Memory B cell (primary cell): ENCODE measurements at places on chromosomes 13 and 19.

DNA sequence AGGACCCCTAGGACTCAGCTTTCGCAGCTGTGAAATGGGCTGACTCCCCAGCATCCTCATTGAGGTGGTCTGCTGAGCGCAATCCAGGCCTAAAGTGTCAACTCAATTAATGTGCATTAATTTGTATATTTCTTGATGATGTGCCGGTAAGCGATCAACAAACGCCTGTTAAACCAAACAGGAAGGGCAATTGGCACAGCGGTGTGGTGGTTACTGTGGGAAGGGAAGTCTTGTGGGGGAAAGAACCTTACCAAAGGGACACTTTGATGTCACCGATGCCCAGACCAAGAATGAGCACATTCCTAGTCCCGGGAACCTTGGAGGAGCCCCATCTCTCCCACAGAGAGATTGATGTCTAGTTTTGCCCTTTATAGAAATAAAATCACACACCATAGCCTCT lies 1.6 kb downstream of the JAK3 start:
- no peaks in the 10 kb centered on the region for H3K27me3 ChIP-seq
- DNase-seq = no peak
- peak overlapping the region; percentile 93 for H3K27ac ChIP-seq

GRCh38 chr13:35744566-35745178 lies 268.2 kb upstream of the MAB21L1 start:
- no peak overlapping the region for H3K4me3 ChIP-seq
- H3K36me3 ChIP-seq = no peaks in the 10 kb centered on the region
- H3K27me3 ChIP-seq = peaks cover 1% of the 10 kb centered on the region
- no peak for DNase-seq
- H3K27ac ChIP-seq = no peak overlapping the region
- no peaks in the 10 kb centered on the region for H3K4me1 ChIP-seq

DNA sequence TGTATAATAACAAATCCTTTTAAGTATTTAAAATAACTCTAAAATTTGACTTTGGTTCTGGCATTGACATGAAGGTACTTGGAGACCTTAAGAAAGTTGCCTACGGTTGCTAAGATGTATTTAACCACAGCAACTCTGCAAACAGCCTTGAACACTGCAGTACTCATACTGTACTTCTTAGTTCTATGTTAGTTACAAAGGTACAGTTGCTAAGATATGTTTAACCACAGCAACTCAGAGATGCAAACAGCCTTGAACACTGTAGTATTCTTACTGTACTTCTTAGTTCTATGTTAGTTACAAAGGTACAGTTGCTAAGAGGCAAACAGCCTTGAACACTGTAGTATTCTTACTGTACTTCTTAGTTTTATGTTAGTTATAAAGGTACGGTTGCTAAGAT lies 268.3 kb upstream of the MIR17HG start:
- no peak overlapping the region for H3K4me3 ChIP-seq
- no peak overlapping the region for H3K27ac ChIP-seq
- no peak for DNase-seq
- H3K4me1 ChIP-seq = no peaks in the 10 kb centered on the region
- no peaks in the 10 kb centered on the region for H3K27me3 ChIP-seq
- no peaks in the 10 kb centered on the region for H3K36me3 ChIP-seq

DNA sequence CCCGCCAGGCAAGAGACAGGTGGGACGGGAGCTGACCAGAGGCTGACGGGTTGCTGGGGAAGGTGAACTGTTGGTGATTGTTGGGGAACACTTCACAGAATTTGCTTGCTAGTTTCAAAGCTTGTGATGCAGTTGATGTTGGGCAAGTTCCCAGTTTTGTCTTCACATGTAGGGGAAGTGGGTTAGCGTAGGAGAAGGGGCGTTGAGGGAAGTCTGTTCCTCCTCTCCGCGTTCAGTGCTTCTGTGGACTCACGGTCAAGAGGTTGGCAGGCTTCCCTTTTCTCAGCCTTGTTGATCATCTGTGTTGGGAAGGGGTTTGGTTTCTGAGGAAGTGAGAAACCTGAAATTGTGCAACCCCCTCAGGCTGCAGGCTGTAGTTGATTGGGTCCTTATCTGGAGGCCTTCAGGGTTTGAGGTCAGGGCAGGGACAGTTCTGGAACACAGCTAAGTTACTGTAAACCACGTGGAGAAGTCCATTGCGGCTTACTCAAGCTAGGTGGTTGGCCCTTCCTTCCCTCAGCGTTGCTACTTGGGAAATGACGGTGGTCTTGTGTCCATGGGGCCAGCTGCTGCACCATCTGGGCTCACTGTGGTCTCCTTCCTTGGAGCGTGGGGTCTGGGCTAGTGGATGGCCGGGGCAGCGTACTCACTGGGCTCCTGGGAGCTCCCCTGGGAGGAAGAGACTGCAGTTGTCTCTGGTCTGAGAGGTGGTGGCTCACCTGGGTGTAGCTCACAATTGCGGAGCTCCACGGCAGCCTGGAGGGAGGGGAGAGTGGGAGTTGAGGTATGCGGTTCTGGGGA lies 7.5 kb downstream of the RPS9 start:
- H3K4me1 ChIP-seq = peaks cover 46% of the 10 kb centered on the region
- peak overlapping the region; percentile 92 for H3K27ac ChIP-seq
- H3K27me3 ChIP-seq = no peaks in the 10 kb centered on the region
- H3K36me3 ChIP-seq = peaks cover 24% of the 10 kb centered on the region

DNA sequence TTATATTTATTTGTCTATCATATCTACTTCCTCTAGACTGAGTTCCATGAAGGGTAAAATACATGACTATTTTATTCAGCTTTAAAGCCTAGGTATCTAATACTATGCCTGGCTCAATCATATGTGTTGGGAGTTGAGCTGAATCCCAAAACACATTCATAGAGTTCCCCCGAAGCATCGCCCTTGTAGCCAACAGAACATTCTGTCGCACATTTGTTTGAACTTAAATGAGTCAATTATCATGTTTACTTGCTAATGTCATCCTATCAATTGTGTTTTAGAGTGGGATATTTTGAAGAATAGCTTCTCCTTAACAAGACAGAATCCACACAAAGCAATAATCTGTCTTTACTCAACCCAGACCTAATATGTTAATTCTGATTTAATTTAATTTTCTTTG lies 252.4 kb downstream of the HS6ST3 start:
- H3K4me1 ChIP-seq = no peaks in the 10 kb centered on the region
- DNase-seq = no peak
- no peaks in the 10 kb centered on the region for H3K36me3 ChIP-seq

- H3K36me3 ChIP-seq = peaks cover 19% of the 10 kb centered on the region
- no peaks in the 10 kb centered on the region for H3K27me3 ChIP-seq
- DNase-seq = peak; percentile 48
- no peak overlapping the region for H3K27ac ChIP-seq
- H3K4me3 ChIP-seq = no peak overlapping the region
- peaks cover 32% of the 10 kb centered on the region for H3K4me1 ChIP-seq
Observed at GRCh38 chr13:30744056-30744680, 8.8 kb downstream of the ALOX5AP start.

DNA sequence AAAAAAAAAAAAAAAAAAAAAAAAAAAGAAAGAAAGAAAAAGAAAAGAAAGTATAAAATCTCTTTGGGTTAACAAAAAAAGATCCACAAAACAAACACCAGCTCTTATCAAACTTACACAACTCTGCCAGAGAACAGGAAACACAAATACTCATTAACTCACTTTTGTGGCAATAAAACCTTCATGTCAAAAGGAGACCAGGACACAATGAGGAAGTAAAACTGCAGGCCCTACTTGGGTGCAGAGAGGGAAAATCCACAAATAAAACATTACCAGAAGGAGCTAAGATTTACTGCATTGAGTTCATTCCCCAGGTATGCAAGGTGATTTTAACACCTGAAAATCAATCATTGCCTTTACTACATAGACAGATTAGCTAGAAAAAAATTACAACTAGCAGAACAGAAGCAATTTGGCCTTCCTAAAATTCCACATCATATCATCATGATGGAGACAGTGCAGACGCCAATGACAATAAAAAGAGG lies 9.6 kb upstream of the CEACAM5 start:
- H3K36me3 ChIP-seq = no peaks in the 10 kb centered on the region
- no peak for DNase-seq
- H3K27ac ChIP-seq = no peak overlapping the region
- peaks cover 4% of the 10 kb centered on the region for H3K4me1 ChIP-seq
- peaks cover 26% of the 10 kb centered on the region for H3K27me3 ChIP-seq

- peaks cover 2% of the 10 kb centered on the region for H3K4me1 ChIP-seq
- H3K4me3 ChIP-seq = no peak overlapping the region
- no peak overlapping the region for H3K27ac ChIP-seq
- no peaks in the 10 kb centered on the region for H3K36me3 ChIP-seq
- H3K27me3 ChIP-seq = peaks cover 8% of the 10 kb centered on the region
- DNase-seq = no peak
Observed at GRCh38 chr13:26953291-26953690, 192.7 kb upstream of the GPR12 start.

DNA sequence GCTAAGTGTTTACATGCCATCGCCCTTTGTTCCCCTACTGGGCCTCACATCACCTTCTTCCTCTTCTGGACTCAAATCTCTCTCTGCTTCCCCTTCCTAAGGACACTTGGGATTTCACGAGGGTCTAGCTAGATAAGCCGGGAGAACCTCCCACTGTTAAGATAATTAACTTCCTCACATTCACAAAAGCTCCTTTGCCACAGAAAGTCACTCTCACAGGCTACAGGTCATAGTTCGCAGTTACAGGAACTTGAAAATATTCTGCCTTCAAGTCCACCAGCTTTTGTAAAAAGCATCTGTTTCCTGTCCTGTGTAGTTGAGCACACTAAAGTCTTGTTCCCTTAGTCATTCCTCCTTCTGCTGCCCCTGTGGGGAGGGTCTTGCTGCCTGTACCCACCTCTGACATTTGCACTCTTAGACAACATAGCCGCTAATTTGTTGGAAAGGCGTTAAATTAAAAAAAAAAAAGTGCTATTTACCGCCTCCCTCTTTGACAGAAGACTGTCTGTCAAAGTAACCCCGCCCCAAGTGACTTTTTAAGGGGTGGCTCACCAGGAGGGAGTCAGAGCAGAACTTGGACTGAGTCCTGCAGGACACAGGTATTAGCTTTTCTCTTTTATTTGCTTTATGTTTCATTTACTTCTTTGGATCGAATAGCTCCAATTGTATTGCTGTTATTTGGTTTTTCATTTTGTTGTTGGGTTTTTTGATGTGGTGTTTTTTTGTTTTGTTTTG lies 26.8 kb upstream of the CEACAM21 start:
- peak overlapping the region; percentile 97 for H3K4me3 ChIP-seq
- H3K27me3 ChIP-seq = no peaks in the 10 kb centered on the region
- peak overlapping the region; percentile 91 for H3K27ac ChIP-seq
- H3K36me3 ChIP-seq = peaks cover 15% of the 10 kb centered on the region
- DNase-seq = peak; percentile 52

DNA sequence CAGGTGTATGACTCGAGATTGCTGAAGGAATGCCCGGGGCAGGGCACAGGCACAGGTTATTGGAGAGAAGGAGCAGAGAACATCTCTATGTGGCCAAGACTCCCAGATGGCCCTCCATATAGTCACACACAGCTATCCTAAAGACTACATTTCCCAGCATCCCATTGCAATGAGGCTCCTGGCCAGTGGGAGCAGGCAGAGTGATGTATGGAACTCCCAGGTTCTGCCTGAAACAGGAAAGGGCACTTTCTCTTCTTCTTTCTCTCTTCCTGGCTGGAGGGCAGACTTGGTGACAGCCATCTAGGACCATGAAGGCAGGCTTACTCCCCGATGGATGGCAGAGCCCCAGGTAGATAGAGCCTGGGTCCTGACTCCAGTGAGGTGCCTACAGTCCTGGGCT lies 13.5 kb downstream of the PPP1R13L start:
- no peak overlapping the region for H3K4me3 ChIP-seq
- no peak overlapping the region for H3K27ac ChIP-seq
- peaks cover 3% of the 10 kb centered on the region for H3K4me1 ChIP-seq
- no peak for DNase-seq

DNA sequence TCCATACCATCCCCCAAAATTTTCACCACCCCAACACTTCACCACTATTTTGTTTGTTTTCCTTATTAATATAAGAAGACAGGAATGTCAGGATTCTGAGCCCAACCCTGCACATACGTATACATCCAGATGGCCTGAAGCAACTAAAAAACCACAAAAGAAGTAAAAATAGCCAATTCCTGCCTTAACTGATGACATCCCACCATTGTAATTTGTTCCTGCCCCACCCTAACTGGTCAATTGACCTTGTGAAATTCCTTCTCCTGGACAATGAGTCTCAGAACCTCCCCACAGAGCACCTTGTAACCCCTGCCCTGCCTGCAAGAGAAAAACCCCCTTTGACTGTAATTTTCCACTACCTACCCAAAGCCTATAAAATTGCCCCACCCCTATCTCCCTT lies 132.5 kb downstream of the ZNF675 start:
- H3K4me3 ChIP-seq = no peak overlapping the region
- H3K27ac ChIP-seq = no peak overlapping the region
- DNase-seq = no peak
- H3K27me3 ChIP-seq = no peaks in the 10 kb centered on the region
- H3K4me1 ChIP-seq = no peaks in the 10 kb centered on the region

DNA sequence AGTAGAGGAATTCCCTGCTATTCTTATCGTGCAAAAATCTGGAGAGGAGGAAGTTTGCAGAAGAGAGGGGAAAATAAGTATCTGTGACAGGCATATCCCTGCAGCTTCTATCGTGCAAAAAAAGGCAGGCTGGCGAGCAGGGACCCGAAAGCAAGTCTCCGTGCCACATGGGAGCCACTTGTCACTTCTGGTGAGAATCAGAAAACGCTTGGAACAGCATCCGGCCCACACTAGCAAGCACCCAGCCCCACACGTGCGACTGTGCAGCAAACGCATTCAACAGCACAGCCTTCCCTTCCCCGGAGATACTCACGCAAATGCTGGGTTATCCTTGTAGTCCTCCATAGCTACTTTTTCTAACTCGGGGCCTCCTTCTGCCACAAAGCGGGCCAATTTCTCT lies 16.9 kb downstream of the SUGP1 start:
- peak overlapping the region; percentile 35 for H3K27ac ChIP-seq
- DNase-seq = no peak
- H3K4me3 ChIP-seq = no peak overlapping the region

DNA sequence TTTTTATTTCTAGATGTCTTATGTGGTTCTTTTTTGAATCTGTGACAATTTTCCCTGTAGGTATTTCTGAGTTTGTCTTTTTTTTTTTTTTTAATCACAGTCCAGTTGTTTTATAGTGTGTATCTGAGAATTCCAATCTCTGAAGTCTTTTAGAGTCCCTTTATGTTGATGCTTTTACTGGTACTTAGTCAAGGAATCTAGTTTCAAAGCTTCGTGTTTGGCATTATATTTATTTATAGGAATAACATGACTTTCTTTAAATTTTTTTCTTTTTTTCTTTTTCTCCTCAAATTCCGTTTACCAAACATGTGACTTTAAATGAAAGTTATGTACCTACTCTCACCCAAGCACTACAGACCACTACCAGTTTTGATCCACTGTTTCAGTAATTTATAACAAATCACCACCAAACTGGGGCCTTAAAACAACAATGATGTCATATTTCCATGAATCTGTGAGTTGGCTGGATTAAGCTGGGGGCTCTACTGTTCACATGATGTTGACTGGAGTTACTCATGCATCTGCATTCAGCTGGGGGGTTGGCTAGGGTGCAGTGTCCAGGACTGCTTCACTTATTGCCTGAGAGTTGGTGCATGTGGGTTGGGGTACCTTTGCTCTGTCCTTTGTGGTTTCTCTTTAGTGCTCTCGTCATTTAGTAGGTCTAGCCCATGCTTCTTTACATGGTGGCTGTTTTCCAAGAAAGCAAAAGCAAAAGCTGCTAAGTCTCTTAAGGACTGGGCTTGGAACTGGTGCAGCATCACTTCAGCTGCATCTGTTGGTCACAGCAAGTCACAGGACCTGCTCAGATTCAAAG lies 22.3 kb downstream of the KCTD4 start:
- H3K4me1 ChIP-seq = peaks cover 17% of the 10 kb centered on the region
- no peaks in the 10 kb centered on the region for H3K27me3 ChIP-seq
- no peak for DNase-seq
- peaks cover 23% of the 10 kb centered on the region for H3K36me3 ChIP-seq
- no peak overlapping the region for H3K4me3 ChIP-seq
